NCI-H1092 (cell line): ENCODE measurements at places on chromosomes 4 and X.

DNA sequence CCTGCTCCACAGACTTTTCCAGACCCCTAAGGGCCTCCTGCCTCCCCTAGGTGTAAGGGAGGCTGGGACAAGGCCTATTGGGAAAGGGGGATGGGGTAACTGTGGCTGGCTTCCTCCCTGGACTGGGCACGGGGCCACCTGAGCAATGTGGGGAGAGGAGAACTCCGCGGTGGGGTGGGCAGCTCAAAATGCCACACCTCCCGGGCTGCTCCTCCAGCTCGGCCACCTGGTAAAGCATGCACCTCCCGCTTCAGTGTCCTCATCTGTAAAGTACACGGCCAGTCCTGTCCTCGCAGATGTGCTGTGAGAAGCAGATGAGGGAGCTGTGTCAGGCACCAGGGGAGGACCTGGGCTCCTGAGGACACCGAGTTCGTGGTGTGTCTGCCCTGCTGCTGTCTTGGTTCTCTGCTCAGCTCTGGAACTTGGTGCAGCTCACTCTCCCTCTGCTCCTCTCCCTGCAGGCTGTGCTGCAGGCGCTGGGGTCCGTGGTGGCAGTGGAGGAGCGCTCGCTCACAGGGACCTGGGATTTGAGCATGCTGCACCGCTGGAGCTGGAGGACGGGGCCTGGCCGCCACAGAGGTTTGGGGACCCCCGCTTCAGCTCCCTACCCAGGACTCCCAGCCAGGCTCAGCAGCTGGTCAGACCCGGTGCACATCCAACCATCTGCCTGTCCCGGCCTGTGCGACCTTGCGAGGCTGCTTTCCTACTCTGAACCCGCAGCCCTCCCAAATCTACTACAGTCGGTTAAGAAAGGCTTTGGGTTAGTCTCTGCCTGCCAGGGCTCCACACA, 20.8 kb upstream of the MRFAP1 start:
- no peak for DNase-seq

GRCh38 chr4:130486841-130487240, 1390.9 kb downstream of the C4orf33 start:
- no peak for DNase-seq

DNA sequence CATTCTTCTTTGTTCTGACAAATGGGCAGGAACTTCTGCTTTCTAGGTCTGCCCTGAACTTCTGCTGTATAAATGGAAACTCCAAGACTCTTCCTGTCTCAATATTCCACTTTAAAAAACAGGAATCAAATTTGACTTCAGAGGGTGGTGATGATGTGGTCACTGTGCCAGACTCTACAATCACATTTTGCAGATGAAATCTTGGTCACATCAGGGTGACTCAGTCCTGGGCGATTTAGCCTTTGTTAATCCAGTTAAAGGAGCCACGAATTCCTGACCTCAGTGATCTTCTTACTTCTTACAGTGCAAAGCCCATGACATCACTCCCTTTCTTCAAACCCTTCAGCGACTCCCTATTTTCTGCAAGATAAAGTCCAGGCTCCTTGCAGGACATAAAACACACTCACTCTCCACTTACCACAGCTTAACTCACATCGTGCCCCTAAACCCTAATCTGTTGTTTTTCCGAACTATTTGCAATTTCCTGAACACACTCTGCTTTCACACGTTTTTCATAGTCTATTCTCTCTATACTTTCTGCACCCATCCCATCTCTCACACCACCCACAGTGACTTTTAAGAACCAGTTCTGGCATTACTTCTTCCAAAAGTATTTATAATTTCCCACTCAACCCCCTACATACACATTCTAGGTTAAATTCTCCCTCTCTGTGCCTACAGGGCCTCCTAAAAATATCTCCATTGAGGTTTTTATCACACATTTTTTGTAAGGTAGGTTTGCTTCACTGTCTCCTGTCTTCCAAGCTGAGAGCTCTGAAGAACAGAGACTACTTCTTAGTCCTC, 11.1 kb downstream of the GASK1B start:
- no peak for DNase-seq

DNA sequence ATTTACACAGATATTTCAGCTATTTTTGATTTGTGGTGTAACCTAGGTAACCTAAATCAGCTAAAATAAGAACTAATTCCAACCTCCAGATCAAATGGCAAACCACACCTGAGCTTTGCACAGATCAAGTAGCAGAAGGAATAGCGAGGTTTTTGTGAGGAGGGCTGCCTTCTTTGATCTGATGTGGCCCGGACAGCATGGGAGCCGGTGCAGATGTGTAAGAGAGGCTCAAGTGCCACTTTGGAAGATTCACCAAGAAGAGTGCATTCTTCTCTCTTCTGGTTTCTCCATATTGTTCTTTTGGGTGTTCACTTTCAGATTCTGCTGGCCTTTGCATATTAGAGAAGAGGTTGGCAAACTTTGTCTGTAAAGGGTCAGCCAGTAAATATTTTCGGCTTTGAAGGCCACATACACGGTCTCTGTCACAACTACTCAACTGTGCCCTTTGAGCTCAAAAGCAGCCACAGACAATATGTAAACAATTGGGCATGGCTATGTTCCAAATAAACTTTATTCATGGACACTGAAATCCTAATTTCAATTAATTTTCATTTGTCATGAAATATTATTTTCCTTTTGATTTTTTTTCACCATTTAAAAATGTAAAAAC, 78.9 kb upstream of the FAM9C start:
- DNase-seq = no peak

- no peak for DNase-seq
Measured at GRCh38 chrX:149522916-149523315, 17.8 kb upstream of the IDS start.

GRCh38 chr4:168677063-168677462, 180.2 kb downstream of the PALLD start:
- no peak for DNase-seq

DNA sequence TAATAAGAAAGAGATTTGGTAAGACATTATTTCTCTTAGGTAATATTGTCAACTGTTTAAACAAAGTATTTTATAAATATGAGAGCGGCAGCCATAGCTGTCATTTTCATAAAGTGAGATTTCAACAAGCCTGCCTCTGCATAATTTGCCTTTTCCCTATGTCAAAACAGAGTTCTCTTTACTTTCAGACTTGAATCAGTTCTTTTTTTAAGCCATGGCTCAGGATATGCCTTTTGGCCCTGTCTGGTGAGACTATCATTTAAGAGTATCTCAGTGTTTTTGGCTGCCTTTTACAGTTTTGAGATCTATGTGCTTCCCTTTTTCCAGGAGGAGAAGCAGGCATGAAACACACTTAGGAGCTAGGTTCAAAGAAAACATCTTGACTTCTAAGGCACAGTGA, 7.5 kb upstream of the GUCY1A1 start:
- no peak for DNase-seq
